Activated T-helper 1 cell treated with Interleukin-2 at 50 U/mL for 16 hours (primary cell): ENCODE measurements at places on chromosomes 2 and 18.

DNA sequence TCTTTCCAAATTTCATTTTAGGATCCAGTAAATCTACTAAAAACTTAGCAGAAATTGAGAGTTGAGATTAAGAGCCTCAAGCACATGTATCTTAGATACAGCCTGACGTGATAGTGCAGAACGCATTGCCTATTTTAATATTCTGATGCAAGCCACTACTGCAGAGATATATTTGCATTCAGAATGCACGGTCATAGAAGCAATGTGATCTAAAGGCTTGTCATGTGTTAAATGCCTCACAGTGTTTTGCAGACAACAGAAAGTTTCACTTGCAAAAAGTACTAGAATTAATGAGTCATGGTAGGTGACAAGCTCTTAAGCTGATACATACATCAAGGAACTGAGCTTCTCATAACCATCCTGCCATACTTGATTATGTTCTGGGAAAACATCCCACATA lies 886.7 kb upstream of the CHAC2 start:
- DNase-seq = no peak

DNA sequence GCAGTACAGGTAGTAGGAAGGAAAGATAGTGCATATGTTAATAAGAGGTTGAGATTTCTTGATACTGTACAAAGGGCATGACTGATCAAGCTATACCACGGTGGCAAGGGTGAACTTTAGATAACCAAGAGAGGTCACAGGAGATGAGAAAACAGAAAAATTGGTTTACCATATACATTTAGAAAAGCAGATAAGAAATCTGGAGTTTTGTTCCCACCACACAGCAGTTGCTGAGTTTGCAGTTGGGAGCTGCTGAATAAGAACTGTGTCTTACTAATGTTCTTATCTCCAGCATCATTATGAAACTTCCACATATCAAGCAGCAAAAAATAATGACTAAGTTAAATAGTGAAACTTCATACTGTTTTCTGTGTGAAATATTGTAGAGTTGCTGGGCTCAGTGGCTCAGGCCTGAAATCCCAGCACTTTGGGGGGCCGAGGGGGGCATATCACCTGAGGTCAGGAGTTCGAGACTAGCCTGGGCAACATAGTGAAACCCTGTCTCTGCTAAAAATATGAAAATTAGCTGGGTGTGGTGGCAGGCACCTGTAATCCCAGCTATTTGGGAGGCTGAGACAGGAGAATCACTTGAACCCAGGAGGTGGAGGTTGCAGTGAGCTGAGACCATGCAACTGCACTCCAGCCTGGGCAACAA lies 12.0 kb upstream of the IMPACT start:
- no peak for DNase-seq

- no peak for DNase-seq
Measured at GRCh38 chr18:42168487-42168886, 213.5 kb downstream of the PIK3C3 start.

DNA sequence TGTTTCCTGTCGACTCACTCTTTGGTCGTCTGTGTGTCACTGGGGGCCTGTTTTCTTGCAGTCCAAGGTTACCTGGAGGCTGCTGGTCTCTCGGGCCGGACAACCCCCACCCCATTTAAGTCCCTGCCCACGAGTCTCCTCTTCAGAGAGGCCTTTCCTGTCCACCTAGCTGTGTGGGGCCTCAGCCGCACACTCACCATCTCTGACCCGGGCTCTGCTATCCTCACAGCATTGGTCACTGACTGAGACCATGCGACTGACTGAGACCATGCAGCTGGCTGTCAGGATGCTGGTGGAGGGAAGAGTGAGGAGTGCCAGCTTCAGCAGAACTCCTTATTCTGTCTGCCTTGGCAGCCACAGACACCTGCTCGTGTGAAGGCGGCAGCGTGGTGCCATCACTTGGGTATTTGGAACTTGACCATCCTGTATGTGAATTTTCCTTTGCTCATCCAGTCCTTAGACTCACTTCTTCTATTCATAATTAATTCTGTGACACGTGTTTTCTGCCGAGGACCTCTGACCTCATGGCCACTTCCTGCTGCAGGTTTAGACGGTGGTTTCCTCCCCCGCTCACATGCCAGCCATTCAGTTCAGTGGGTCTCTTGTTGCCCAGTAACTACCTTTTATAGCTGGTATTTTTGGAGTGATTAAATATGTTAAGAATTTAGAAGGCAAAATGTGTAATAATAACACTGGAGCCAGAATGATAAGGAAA lies 47.5 kb upstream of the ASB1 start:
- no peak for DNase-seq

GRCh38 chr2:42618116-42618515 lies 49.7 kb downstream of the MTA3 start:
- DNase-seq = no peak
